Kidney tubule cell (primary cell): ENCODE measurements at places on chromosomes 11 and 22.

DNA sequence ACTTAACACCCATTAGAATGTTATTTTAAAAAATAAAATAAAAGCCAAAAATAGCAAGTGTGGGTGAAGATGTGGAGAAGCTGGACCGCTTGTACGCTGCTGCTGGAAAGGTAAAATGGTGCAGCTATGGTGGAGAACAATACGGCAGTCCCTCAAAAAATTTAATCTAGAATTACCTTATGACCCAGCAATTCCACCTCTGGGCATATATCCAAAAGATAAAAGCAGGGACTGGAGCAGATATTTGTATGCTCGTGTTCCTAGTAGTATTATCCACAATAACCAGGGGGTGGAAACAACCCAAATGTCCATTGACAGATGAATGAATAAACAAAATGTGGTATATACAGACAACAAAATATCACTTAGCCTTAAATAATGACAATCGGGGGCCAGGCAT is 6.1 kb upstream of the APOA5 start:
- no peak for DNase-seq

GRCh38 chr11:59556115-59556916 is 45.0 kb downstream of the OR4D9 start:
- DNase-seq, result peak; percentile 90

- DNase-seq, result no peak
Observed at GRCh38 chr22:41538583-41538982, 5.7 kb downstream of the POLR3H start.

- no peak for DNase-seq
Observed at GRCh38 chr22:23530766-23531282, 49.3 kb downstream of the IGLL1 start.

- DNase-seq, result no peak
Observed at GRCh38 chr11:128662960-128663359, 30.9 kb upstream of the FLI1 start.

GRCh38 chr11:116694349-116694725 is 78.5 kb downstream of the BUD13 start:
- no peak for DNase-seq
